ENCODE measurements at places on chromosomes 11 and 22.

DNA sequence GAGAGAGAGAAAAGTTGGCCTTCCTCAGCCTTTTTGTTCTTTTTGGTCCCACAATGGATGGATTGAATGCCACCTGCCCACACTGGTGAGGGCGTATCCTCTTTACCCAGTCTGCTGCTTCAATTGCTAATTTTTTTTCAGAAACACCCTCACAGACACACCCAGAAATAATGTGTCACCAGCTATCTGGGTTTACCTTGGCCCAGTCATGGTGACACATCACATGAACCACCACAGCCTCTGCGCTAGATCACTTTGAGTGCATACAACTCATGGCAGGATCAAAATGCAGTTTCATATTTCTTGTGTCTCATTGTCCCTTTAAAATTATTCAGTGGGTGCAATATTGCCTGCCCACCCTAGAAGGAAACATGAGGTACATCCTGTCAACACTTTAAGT is 63.3 kb downstream of the ADAMTS15 start:
- no peak for DNase-seq

- peak; percentile 21 for DNase-seq
These were observed 1059.6 kb upstream of the RAG2 start for GRCh38 chr11:37657645-37658044.

DNA sequence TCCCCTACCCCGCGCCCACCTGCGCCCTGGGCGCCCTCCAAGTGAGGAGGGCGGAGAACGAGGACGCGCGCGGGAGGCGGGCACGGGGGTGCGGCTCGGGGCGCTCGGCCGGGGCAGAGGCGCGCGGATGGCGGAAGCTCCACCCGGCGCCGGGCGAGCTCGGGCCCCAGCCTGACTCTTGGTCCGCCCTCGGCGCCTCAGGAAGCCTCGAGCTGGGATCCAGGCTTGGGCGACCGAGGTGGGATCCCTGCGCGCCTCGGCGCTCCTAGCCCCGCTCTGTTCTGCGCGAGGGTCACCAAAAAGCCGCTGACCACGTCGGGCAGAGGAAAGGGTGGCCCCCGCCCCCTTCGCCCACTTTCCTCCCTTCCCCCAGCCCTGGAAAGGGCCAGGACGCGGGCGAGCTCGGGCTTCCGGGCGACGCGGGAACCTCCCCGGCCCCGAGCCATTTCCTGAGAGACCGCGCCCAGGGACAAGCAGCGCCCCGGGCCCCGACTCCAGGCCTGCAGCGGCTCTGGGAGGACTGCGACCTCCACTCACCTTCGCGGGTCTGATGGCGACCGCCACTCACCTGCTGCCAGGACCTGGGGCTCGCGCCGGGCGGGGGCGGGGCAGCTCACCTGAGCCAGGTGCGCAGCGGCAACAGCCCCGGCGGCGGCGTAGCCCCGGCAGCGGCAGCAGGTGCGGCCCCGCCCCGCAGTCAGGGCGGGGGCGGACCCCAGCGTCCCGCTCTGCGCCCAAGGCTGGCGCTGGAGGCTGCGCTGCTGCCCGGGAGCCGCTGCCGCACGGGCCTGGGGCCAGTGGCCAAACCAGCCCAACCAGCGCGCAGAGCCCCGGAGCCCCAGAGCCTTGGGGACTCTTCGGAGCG is 2.2 kb upstream of the SIGIRR start:
- DNase-seq: no peak

DNA sequence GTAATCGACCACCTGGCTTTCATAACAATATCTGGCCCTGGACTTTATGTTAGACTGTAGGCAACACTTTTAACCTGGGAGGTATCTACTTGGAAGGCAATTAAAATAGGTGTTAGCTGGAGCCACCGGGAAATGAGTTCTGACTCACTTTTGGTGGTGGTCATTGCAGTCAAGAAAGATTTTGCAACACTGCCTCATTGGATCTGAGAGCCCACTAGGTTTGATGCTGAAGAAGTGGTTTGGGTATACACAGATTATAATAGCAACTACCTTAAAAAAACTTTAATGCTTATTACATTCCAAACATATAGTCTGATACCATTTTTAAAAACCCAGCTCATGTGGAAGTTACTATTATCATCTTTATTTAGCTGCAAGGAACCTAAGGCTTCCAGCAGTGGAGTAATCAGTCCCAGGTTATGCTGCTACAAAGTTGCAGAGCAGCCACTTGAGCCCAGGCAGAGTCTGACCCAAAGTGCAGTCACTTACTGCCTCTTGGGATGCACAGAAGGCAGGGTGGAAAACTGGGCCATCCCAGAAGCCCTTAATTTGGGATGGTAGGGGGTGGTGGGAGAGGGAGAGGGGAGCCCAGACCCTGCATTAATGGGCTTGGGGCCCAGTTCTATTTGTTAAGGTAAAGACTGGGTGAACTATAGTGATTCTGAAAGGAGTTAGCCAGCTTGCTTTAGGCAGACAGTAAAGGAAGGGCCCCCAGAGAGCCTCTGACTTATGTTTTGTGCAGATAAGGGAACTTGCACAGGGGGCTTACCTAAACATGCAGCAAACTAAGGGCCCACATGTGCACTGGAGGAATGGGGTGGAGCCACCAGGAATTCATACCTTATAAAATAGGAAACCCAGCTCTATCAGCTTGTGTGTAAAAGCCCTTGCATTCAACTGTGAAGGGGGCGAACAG is 149.4 kb downstream of the SNX19 start:
- DNase-seq: no peak

DNA sequence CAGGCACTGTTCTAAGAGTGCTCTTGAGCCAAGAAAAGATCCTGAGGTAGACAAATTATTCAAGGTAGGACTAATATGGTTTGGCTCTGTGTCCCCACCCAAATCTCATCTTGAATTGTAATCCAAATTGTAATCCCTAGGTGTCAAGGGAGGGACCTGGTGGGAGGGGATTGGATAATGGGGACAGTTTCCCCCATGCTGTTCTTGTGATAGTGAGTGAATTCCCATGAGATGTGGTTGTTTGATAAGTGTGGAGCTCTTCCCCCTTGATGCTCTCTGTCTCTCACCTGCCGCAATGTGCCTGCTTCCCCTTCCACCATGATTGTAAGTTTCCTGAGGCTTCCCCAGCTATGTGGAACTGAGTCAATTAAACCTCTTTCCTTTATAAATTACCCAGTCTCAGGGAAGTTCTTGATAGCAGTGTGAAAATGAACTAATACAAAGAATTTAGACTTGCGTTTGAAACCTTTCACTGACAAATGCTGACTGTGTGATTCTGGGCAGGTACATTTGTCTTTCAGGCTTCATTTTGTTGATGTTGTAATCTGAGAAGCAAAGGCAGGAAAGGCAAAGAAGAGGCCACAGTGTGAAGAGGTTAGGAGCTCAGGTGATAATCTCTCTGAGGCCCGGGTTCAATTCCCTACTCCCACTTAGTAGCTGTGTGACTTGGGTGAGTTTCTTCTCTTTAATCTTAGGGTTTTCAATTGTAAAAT is 115.8 kb upstream of the PAX6 start:
- DNase-seq: no peak

GRCh38 chr11:98965775-98966174 is 55.0 kb upstream of the CNTN5 start:
- no peak for DNase-seq

- peak; percentile 67 for DNase-seq
These were observed 430 bp downstream of the DDX6 start for GRCh38 chr11:118790357-118791110.

DNA sequence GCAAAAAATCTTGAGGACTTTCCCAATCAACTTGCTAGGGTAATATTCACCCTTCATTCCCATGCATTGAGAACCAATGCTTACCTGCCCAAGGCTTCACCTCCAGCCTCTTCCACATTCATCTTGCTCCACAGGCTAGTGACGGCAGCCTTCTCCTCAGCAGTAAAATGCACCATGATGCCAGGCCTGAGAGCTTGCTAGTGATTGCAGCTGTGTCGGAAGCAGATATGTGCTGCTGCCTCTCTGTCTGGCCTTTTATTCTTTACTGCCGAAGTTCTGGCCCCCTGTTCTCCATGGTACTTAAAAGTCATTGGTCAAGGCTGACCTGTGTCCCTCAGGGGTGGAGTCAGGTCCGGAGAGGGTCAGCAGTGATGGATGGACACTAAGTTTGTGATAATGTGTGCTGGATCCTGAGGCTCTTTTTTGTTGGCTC is at the start of gene HBE1:
TSS of gene HBE1 (minus strand) at position 231 of the 433 bp plus-strand sequence. CDS start at position 176, 55 bp downstream.
- DNase-seq: no peak

DNA sequence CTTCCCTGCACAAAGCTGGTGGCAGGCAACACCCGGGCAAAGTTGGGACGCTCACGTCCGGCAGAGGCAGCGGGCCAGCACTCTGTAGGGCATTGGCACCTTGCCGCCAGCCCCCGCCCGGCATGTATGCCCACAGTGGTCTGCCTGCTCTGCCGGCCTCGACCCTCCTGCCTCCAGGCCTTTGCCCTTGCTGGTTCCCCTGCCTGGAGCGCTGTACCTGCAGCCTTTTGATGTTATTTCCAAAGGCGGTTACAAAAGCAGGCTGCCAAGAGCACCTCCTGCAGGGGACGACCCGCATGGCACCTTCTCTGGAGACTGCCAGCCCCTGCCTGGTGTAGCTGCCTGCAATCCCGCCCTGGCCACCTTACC is 56.5 kb upstream of the SHISAL1 start:
- no peak for DNase-seq

- no peak for DNase-seq
These were observed 6.6 kb downstream of the KLHL22 start for GRCh38 chr22:20488946-20489345.

- DNase-seq: no peak
These were observed 13.5 kb downstream of the TSKU start for GRCh38 chr11:76796511-76797198.

- DNase-seq: no peak
These were observed 8.0 kb downstream of the IFITM10 start for GRCh38 chr11:1742371-1742770.

Data from fibroblast of skin of right biceps (primary cell).